Effector memory CD4-positive, alpha-beta T cell (primary cell): ENCODE measurements at places on chromosomes 5 and 9.
A peak's percentile ranks its signal among the peaks of the same experiment; 100 is the strongest.

DNA sequence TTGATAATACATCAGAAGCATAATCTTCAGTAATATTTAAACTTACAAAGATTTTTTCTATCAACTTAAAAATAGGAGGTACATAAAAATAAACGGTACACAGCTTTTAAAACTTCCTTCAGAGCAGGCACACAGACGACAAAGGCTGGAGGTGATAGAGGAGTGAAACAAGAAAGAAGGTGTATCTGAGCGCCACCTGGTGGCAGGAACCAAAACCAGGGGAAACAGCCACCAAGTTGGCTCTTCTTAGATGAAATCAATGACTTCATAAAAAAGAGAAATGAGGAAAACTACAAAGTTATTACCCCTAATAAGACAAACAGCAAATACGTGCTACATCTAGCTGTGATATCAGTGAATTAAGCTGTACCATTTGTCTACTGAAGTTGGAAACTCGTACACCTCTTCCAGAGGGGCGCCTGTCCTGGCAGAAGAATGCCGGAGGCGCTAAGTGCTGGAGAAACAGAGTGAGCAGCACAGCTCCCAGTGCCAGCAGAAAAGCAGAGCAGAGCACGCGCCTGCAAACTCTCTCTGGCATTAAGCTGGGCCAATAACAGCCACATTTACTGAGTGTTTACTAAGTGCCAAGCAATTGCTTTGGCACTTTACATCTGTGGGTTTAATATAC is 85.9 kb downstream of the SETX start:
- DNase-seq, result peak; percentile 35

- DNase-seq, result no peak
These were observed 4.0 kb downstream of the IL7R start for GRCh38 chr5:35860686-35861085.

DNA sequence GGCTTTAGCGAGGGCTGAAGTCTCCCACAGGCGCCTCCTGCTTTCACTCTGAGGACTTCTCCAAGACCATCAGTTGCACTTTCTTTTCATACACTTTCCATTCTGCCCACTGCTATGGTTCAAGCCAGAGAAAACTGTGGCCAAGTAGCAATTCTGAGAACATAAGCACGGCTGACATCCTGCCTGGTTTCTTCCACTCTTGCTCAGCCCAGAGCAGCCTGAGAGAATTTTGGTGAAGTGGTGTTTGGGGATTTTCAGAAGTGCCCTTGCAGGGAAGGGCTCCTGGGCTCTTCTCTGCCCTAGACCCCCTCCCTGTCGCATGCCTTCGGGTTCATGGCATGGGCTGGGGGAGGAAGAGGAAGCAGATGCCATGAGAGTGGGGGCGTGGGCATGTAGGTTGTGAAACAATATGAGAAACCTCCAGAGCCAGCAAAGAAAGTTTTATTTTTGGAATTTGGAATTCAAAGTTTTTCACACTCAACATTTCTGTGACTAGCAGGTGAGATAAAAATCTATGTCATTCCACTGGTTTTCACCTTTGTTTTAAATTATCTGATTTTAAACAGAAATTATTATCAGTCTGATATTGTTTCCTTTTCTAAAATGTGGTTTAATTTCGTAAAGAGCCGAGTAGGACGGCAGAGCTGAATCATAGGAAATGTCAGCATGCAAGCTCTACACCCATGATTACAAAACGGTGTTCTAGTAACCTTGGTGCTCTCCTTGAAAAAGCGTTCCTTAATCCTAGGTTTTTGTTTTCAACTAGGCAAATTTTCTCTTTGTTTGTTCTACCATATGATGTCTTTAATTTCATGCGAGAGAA is 27.8 kb upstream of the TNFSF8 start:
- no peak for DNase-seq

GRCh38 chr5:127358284-127358683 is 67.7 kb downstream of the MEGF10 start:
- DNase-seq, result no peak

- DNase-seq, result no peak
These were observed 10.5 kb upstream of the ENTREP1 start for GRCh38 chr9:69314547-69314946.

- DNase-seq, result no peak
These were observed 66.2 kb upstream of the ZNF462 start for GRCh38 chr9:106796771-106797170.

DNA sequence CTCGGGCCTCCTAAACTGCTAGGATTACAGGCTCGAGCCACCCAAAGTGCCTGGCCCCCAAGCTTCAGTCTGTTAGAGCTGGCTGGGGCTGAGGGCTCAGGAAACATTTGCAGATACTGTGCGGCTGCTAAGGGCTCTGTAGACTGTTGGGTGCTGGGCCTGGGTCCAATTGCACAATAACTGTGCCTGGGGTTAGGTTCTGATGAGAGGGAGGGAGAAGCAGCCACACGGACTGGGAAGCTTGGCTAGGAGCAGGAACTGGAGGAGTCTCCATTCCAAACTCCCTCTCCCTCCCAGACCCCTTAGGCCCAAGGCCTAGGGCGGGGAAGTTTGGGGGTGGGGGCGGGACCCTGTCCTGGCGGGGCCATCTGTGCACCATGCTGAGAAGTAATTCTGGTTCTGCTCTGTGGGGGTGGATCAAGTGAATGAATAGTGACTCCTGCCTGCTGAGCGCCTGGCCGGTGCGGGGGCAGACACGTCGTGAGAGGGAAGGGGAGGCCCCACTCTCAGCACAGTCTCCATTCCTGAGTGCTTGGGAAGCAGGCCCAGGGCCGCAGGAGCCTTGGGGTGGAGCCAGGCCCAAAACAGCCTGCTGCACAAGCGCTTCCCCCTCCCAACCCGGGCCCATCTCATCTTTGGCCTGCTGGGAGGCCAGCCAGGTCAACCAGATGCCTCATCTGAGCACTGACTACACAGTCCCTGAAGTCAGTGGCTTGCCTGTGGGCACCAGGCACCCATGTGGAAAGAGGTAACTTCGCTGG is 1.5 kb downstream of the ASS1 start:
- DNase-seq, result no peak

- DNase-seq, result no peak
These were observed 165.0 kb upstream of the MPDZ start for GRCh38 chr9:13444245-13445102.

GRCh38 chr5:119009131-119009530 is 20.8 kb upstream of the DTWD2 start:
- DNase-seq, result no peak

- DNase-seq, result no peak
These were observed 323.9 kb upstream of the PANK3 start for GRCh38 chr5:168903061-168903460.

- DNase-seq, result no peak
These were observed 60.5 kb downstream of the SIL1 start for GRCh38 chr5:139137697-139138096.

DNA sequence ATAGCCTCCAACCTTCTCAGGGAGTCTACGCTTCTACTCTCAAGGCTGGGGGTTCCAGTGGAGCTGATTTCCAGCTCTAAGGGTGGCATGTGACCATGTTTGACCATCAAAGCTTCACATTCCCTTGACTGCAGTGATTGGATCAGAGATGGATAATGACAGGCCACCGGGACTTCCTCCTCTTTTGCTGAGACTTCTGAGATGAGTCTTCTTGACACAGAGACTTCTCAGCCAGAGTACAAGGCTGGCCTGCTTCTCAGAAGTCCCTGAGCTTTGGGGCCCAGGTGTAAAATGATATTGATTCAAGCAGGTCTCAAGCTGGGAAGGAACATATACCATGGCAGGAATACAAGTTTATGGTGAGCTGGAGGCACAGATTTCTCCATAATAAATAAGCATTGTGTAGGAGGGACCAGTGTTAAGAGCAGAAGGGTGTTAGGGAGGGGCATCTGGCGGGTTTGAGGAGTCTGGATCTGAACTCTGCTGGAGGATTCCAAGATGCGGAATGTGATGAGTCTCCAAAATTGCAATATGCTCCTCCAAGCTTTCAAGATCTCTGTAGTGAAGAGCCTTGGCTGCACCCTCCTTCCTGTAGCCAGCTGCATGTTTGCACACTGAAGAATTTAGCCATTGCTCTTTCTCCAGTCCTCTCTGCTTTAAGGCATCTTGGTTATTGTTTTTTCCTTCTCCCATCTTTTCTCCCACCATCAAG is 41.7 kb upstream of the HSD17B4 start:
- no peak for DNase-seq

- no peak for DNase-seq
These were observed 25.8 kb downstream of the ZBTB34 start for GRCh38 chr9:126886034-126886822.

- no peak for DNase-seq
These were observed 42.5 kb upstream of the CFAP157 start for GRCh38 chr9:127664324-127664677.

- DNase-seq, result no peak
These were observed 58.1 kb upstream of the SHISAL2B start for GRCh38 chr5:64632251-64632650.

- DNase-seq, result no peak
These were observed 90.3 kb downstream of the ANKRD55 start for GRCh38 chr5:56142614-56143372.

- no peak for DNase-seq
These were observed 53.5 kb downstream of the PPP2R2B start for GRCh38 chr5:146825033-146825432.

GRCh38 chr9:19876569-19877316 is 87.9 kb upstream of the SLC24A2 start:
- DNase-seq, result no peak

DNA sequence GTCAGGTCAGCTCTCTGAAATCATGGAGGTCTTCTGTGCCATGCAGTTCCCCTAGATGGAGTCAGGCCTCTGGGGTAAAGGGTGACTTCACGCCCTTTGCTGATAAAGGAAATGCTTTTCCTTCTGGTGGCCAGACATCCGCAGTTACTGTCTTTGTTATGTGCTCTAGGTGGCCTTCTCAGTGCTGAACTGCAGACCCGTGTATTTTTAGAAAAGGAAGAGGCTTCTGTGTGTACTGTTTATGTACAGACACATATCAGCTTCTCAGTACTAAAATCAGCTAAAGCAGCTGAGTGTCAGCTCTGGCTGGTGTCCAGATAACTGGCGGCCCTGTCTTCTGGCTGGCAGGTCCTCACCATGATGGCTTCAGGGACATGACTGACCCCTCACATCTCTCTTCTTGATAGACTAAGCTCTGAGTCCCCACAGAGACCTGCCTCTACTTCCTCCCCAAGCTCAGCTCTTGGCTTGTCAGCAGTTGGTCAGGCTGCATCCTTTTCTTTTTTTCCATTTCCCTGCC is 75.3 kb downstream of the ARHGAP26 start:
- no peak for DNase-seq

DNA sequence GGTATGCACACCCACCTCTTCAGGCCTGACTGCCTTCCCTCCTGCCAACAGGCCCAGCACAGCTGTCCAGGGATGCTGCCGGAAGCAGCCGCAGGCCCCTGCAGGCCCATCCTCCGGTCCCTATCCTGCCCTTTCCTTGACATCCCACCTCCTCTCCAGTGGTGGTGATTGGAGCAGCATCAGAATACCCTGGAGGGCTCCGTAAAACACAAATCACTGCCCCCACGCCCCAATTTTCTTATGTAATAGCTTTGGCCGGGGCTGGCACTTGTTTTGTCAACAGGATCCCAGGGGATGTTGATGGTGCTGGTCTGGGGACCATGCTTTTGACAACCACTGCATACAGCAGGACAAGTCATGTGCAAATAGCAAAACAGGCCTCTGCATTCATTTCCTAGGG is 274.5 kb downstream of the GADD45G start:
- DNase-seq, result no peak

- no peak for DNase-seq
These were observed 164.1 kb upstream of the SEMA6A start for GRCh38 chr5:116738615-116739261.

- no peak for DNase-seq
These were observed 1094.9 kb upstream of the C9orf72 start for GRCh38 chr9:28668158-28668557.

- DNase-seq, result no peak
These were observed 21.0 kb downstream of the C5orf15 start for GRCh38 chr5:133947431-133947841.

GRCh38 chr5:43309122-43309521 is 4.1 kb downstream of the HMGCS1 start:
- no peak for DNase-seq

GRCh38 chr5:138276402-138277054 is 2.1 kb upstream of the GFRA3 start:
- DNase-seq, result no peak

DNA sequence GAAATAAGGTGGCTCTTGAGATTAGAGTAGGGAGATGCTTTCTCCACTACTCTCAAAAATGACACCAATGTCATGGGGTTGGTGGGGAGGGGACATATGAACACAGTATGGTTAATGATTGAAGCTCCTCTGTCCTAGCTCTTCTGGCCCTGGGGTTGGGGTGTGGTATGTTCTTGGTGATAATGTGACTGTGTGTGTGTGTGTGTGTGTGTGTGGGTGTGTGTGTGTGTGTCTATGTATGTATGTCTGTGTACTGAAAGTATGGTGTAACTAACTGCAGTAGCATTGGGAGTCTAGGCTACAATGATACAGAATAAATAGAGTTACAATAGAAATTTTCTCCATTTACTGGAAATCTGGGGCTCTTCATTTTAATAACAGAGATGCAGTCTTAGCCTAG is 121.0 kb upstream of the CD180 start:
- DNase-seq, result no peak

DNA sequence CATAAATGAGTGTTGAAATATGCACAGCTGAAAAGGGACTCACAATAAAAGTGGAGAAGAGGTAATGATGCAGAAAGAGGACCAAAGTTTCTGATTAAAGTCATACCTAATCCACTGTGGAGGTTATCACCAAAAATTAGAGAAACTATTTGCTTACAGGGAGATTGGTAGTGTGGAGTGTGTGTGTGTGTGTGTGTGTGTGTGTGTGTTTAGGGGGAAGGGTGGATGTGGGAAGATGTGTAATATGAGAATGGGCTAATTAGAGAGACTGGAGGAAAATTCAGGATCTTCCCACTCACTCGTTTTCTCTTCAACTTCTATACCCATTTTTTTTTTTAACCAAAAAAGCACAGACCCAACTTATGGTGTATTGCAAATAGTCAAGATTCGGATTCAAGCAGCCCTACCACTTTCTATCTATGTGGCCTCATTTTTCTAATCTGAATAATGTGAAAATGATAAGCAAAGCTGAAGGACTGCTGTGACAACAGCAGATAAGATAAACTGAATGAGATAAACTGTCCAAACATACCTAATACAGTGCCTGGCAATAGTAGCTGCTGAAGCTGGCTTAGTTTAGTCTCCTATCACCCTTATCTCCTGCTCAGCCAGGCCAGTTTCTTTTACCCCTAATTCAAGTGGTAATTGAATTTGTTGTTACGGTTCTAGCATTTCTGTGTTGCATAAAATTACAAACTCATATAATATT is 501.1 kb downstream of the KDM4C start:
- no peak for DNase-seq

GRCh38 chr5:65087154-65087553 is 318.4 kb downstream of the CWC27 start:
- DNase-seq, result no peak
